ENCODE measurements at places on chromosomes 7 and 10.

- DNase-seq, result no peak
These were observed 137.0 kb downstream of the RAPGEF5 start for GRCh38 chr7:22219739-22220493.

GRCh38 chr10:92493362-92493761 is 80.5 kb downstream of the IDE start:
- no peak for DNase-seq

- no peak for DNase-seq
These were observed 279.1 kb downstream of the BMPER start for GRCh38 chr7:34184466-34184865.

GRCh38 chr10:123284022-123284421 is 129.8 kb downstream of the BUB3 start:
- no peak for DNase-seq

DNA sequence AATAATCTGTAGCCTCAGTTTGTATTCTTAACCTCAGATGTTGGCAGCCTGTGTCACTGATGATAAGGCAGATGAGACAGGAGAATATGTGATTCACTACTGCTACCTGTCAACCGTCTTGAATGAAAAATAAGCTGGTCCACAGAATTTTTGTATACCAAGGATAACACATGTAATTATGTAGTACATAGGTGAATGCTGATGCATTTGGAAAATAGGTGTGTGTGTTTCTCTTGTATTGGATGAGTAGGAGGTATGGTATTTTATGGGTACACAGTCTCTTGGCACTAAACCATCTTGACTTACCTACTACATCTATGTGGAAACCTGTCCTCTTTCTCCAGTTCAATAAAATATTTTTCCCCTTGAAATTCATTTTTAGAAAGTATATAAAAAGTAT is 20.7 kb upstream of the ZRANB1 start:
- no peak for DNase-seq

DNA sequence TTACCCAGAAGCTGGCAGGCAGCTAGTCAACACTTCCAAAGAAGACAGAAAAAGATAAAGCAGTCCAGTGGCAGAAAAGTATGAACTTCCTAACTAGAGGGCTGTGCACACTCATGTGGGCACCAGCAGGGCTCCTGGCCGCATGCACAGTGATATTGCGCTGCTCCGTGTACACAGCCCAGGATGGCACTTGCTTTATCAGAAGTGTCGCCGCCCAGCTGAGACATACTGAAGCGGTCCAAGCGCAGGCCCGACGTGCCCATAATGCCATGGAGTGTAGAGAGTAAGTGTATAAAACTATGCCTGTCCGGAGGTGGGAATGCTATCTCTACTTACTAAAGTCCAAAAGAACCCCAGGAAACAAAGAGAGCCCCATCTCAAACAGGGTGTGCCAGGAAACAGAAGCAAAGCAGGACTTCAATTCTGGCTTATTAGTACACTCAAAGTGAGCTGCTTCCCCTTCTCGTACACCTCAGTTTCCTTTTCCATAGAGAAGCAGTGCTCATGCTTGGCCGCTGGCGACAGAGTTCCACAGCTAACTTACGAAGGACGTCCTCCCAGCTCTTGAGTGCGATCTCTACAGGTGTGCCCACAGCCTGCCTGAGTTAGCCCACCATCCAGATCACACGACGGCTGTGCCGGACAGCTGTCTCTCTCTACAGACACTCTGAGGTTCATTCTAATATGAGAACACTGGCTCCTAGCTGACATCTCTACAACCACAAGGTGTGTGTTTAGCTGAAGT is 234.3 kb downstream of the COBL start:
- no peak for DNase-seq

DNA sequence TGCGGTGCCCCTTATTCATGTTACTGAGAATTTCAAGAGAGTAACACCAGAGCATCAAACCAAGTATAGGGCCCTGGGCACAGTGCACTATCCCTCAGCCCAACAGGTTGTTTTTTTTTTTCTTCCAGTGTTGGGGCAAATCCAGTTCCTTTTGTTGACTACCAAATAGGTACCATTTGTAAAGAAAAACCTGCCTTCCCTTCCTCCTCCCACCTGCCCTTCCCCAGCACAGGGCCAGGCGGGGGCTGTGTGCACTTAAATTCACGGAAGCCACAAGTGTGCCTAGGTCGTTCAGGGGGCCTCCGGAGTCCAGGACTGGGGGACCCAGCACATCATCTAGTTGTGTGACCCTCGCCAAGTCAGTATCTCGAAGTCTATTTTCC is 595 bp upstream of the SFXN4 start:
- DNase-seq, result no peak

DNA sequence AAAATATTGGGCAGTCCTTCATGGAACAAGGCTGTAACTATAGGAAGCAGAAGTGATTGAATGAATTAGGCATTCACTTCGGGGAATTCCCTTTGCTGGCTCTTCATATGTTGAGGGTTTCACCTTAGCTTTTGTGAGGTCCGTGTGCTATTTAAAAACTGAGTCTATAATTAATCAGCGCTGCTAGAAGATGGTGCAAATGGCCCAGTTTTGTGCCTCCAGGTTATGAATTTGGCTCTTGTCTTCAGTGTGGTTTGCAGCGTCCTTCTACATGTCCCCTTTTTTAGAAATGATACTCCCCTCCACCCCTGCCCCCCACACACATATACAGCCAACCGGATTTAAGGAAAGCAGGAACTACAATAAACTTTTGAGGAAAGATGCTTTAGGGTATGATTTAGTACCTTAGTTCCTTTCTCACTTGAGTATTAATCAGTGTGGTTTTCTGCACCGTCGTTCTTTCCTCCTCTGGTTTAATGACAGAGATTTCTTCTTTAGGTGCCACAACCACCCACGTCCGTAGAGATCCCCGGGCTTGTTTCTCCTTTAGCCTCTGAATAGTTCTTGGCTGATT is 110.6 kb upstream of the SAMD8 start:
- DNase-seq, result peak; percentile 13

- DNase-seq, result no peak
These were observed 45.6 kb downstream of the PDIA4 start for GRCh38 chr7:148982654-148983199.

DNA sequence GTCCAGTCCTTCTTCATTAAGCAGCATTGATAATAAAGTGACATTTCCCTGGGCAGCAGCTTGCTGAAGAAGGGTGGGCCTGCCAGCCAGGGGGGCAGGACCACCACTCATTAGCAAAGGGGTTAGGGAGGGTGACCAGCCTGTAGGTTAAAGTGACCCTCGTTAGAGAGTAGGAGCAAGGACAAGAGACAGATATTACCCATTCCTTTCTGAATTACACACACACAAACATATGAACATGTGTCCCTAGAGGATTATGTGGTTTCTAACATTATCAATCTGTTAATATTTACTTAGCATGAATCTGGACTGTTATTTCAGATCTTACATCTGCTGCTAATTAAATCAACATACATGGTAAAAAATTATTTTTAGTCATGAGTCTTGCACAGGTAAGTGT is 88.9 kb downstream of the CTTNBP2 start:
- no peak for DNase-seq

DNA sequence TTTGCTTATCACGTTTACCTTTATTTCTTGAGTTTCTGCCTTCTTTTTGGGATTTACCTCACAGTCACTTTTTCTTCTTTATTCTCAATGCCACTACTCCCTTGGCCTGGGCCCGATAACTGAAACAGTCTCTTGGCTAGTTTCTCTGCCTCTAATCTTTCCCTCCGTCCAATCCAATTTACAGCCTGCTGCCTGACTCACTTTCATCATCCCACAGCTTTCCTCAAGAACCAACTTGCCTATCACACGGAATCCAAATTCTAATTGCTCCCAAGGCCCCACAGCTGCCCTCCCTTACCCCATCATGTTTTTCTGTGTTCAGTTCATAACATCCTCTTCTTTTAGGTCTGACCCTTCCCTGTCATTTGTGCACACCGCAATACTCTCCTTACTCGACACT is 121.4 kb downstream of the HIPK2 start:
- no peak for DNase-seq

GRCh38 chr7:131548371-131548770 is 8.1 kb downstream of the PODXL start:
- DNase-seq, result no peak

DNA sequence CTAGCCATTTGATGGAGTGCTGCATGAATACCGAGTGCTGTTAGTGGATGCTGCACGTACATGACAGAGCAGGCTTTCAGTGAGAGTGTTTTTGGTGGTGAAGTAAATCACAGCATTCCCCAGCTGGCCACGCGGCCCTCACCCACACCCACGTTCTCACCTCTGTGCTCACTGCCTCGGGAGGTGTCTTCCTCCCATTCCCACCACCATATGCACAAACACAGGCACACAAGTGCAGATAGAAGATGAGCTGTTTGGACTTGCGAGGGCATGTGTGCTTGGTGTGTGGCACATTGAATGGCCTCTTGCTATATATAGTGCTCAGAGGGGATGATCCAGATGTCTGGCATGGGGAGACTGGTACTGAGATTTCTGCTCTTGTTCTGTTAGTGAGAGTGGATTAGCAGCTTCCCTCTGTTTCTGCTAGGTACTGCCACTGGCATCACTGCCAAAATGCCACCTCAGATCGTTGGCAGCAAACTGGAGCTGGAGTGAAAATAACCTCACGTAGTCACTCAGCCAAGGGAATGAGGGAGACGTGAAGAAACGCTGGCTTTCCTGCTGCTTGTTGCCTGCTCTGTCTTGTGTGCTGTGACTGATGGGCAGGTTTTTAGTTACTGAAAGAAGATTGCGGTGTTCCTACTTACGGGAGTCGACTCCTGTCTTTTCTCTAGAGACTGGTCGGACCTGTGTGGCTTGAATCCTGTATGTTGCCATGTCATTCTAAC is 19.1 kb downstream of the DNAJB6 start:
- no peak for DNase-seq

- DNase-seq, result no peak
These were observed 79.2 kb upstream of the PPP1R3C start for GRCh38 chr10:91711885-91712680.

DNA sequence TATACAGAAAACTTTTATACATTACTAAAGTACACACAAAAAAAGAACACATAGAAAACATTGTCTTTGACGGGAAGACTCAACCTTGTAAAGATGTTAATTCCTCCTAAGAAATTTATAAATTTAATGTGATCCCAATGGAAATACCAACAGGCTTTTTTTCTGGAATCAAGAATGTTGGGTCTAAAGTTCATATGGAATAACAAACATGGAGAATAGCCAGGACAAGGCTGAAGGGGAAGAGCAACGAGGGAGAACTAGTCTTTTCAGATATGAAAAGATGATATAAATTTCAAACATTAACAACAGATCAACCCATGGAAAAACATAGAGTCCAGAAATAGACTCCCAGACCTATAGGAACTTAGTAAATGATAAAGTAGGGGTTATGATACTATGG is 19.8 kb downstream of the HIPK2 start:
- DNase-seq, result no peak

DNA sequence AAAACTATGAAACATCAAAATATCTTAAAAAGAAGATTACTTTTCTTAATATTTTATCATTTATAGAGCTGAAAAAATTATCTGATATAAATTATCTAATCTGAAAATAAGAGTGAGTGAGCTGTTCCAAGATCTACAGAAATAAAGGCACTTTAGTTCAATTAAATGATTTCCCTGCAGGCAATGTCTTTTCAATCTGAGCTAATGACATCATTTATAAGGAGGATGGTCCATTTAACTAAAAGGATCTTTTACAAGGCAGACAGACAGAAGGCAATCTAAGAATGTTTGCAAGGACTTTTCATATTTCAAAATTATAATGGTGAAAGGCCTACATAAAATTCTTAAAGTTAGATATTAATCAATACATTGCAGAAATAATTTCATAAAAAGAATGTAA is 71.8 kb downstream of the SKAP2 start:
- DNase-seq, result no peak

GRCh38 chr10:63120554-63120953 is 12.6 kb upstream of the NRBF2 start:
- DNase-seq, result no peak

- DNase-seq, result no peak
These were observed 501.8 kb downstream of the GATA3 start for GRCh38 chr10:8556321-8556720.

DNA sequence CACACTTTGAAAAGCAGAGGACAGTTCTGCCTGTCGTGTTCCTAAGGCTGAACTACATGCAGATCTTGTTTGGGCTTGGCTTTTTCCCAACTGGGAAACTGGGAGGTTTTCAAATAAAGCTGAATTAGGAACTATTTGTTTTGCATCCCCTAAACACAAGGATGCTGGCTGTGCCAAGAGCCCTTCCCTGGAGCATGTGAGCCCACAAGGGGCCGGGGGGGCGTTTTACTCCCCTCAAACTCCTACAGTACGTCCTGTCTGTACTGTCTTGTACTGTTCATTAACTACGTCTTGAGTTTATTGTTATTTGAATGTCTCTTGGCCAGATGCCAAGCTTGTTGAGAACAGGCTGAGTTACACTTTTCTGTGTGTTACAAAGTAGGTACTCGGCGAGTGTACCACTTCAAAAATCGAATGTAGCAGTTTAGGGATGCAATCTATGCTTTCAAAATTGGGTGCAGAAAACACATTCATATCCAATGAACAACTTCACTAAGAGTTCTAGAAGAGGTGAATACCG is 94.9 kb downstream of the GFRA1 start:
- no peak for DNase-seq

GRCh38 chr10:70847659-70848360 is 32.1 kb downstream of the SGPL1 start:
- no peak for DNase-seq

GRCh38 chr7:114854369-114854768 is 67.5 kb upstream of the MDFIC start:
- DNase-seq, result no peak

DNA sequence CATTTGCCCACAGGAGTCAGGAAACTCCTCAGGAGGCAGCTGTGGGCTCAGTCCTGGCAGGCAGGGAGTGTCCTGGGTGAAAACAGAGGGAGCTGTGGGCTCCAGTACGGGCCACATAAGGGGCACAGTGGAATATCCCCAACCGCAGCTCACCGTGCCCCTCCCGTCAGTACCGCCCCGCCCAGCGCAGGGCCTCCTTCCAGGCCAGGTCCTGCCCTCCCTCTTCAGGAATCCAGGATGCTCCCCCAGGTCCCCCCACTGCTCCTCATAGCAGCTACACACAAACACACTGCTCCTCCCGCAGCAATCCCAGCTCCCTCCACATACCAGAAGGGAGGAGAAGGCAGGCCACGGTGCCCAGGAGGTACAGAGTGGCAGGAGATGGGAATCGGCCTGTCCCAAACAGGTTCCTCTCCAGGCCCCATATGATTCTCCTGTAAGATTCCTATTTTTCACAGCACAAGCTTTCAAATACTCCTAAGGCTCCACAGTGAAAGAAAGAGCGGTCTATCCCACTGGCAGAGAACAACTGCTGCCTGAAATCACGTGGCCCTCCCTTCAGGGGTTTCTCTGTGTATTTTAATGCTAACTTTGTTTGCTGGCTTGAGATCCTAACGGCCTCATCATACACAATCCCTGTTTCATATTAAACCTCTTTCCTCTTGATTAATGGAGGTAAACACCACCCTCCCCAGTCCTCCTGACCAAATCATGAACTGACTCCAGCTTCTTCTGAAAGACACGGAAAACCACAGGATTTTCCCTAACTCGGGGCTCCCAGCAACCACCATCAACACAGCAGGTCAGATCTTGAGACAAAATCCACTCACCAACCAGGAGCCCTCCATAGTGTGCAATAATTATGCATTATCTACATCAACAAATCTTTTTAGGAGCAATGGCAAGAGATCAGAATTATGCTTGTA is 178.7 kb downstream of the TNS3 start:
- no peak for DNase-seq

- DNase-seq, result no peak
These were observed 175.0 kb downstream of the RNLS start for GRCh38 chr10:88408096-88408495.

All from activated naive CD4-positive, alpha-beta T cell treated with Interleukin-2 at 50 U/mL for 16 hours (primary cell).